Adipocyte (in vitro differentiated cells): ENCODE measurements at places on chromosomes 11 and 22.

DNA sequence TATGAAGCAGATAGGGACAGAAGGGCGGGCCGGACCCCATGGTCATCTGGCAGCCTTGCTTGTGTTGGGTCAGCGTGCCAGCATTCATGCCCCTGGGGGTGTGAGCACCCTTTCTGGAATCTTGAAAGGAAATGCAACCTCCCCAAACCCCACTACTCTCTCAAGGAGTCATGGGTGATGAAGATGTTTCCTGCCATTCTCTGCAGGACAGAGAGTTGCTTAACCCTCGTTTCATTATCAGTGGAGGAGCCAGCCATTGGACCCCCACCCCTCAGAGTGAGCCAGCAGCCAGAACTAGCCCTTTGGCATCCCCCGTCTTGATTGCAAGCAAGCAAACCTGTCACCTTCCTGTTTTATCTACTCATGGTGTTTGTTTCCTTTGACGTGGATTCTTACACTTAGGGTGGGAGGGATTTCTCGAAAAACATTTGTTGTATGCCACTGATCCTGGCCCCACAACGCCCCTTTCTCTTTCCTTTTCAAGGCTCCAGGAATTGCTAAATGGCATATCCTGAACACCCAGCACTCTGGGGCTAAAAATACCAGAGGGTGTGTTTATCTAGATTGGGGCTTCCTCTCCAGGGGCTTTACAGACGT lies 258.3 kb downstream of the ETS1 start:
- DNase-seq, result no peak

DNA sequence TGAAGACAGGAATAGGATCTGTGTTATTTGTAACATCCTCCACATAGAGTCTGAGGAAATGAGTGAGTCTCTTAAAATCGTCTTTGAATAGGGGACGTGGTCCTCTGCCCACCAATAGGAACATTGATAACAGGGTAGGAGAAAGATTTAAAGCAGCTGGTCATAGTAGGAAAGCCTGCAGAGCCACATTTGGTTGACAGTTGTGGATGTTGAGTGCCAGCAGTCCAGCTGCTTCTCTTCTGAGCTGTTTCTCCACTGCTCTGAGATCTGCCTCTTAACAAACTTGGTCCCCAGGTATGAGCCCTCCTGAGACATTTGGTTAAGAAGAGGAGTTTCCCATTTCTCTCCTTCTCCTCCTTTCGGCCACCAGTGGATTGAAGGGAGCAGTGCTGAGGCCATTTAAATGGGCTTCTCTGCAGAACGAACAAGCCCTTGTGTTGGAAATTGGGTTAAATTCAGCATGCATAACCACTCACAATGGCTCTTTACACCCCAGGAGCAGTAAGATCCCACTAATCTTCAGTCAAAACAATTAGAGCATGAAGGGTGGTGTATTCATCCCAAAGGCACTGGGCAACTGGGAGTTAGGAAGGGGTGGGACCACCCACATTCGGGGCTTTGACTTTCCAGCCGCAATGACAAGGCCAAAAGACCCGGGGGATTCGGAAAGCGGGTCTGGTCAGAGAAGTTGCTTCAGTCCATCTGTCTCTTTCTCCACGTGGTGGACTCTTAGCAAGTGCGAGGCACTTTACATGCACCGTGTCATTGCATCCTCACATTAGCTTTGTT lies 32.3 kb downstream of the MIAT start:
- no peak for DNase-seq

GRCh38 chr22:24976442-24977218 lies 24.1 kb downstream of the KIAA1671 start:
- DNase-seq, result no peak

DNA sequence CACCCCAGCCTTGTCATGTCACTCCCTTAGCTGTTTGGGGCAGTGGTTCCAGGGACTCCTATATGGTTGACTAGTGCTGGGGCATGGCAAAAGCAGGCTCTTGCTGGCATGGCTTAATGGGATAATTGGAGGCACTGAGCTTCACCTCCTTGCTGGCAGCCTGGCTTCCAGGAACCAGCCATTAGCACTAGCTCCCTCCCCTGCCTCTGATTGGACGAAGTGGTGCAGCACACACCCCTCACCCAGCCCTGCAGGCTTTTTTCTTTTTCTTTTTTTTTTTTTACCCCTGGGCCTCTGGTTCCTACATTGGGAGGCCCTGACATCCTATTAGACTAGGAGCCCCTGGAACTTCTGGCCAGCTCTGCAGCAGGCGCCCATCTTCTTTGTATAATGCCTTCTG lies 18.6 kb downstream of the PHLDB1 start:
- DNase-seq, result peak; percentile 23

DNA sequence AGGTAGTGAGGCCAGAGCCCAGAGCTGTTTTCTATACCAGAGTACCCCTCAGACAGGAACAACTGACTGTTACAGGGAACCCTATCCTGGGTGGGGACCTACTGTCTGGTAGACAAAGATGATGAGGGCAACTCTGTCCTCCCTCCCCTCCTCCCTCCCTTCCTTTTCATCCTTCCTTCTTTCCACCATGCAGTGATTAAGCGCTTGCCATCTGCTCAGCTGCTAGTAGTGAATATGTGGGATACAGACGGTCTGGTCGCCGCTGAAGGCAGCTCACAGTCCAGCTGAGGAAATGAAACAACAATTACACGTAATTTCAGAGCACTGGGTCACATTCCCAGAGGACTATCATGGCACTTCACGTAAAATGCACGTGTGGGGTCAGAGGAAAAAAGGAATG lies 597.1 kb downstream of the BUD13 start:
- DNase-seq, result no peak

DNA sequence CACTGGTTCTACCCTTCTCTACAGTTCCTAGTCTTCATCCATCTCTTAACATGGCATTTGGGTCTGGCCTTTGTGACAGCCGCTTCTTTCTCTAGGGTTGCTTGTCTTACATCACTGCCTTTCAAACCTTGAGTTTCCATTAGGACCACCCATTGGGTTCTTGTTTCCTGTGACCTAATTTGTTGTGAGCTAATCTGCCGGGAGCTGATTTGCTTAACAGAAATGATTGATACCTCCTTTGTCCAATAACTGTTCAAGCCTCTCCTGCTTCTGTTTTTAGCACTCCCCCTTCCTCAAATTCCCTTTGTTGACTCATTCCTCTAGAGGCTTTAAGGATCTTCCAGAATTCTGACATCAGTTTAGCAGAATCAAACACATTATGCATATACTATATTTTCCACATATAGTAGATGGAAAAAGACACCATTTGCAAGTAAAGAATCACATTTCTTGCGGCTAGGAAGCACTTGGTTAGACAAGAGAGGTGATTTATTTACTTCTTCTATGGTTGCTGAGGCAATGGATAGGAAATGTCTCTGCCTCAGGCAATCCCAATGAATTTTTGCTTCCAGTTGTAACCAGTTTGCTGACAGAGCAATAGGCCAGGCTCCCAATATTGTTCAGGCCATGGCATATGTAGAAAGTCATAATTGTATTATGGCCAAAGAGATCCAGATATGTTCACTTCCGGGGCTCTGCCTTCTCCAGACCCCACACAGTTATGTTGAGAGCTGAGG lies 130.7 kb downstream of the SNX19 start:
- peak; percentile 28 for DNase-seq

- DNase-seq, result peak; percentile 86
Observed at GRCh38 chr11:12540913-12541582, 133.2 kb upstream of the TEAD1 start.

GRCh38 chr11:134730101-134730500 lies 318.1 kb upstream of the B3GAT1 start:
- no peak for DNase-seq

DNA sequence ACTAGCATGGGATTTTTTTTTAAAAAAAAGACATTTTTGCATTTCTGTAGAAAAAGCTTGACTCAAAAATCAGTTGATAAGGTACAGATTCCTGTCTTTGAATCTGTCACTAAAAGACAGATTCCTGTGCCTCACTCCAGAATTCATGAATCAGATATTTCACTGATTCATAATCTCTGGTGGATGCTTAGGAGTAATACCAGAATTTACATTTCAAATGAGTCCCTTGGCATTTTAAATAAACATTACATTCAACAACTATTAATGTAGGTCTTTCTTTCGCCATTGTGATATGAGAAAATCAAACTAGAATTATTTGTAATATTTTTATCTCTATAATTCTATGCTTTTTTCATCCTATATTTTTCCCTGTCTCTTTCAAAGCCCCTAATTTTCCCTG lies 128.3 kb downstream of the APIP start:
- no peak for DNase-seq

DNA sequence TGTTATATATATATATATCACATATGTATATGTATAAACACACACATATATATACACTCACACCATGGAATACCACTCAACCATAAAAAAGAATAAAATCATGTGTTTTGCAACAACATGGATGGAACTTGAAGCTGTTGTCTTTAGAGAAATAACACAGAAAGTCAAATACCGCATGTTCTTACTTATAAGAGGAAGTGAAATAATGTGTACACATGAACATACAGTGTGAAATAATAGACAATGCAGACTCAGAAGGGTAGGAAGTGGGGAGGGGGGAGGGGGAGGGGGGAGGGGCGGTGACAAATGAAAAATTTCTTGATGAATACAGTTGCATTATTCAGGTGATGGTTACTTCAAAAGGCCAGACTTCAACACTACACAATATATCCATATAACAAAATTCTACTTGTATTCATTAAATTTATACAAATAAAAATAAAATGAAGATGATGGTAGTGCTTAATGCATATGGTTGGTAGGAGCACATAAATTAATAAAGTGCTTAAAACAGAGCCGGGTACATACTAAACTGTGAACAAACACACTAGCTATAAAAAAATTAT lies 5.8 kb upstream of the OR5B2 start:
- no peak for DNase-seq

DNA sequence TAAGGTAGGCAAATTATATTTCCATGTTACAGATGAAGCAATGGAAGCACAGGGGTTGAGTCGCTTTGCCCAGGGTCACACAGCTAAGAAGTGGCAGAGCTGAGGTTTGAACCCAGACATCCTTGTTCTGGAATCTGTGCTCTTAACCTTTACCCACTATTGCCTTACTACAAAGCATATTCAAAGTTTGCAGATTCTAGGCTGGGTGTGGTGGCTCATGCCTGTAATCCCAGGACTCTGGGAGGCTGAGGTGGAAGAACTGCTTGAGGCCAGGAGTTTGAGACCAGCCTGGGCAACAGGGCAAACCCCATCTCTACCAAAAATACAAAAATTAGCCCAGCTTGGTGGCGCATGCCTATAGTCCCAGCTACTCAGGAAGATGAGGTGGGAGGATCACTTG lies 27.8 kb upstream of the TFIP11 start:
- DNase-seq, result no peak

DNA sequence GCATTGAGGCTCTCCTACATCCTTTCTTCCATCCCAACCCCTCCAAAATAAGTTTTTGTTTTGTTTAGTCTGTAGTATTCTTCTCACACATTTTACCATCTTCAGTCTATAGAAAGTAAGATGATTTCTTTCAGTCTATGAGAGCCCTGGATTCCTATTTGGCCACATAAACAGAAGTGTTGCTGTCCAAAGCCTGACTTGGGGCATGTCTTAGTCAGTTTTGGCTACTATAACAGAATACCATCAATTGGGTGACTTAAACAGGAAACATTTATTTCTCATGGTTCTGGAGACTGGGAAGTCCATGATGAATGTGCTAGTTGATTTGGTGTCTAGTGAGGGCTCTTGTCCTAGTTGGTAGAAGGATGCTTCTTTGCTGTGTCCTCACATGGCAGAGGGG lies 146.8 kb upstream of the DDI1 start:
- no peak for DNase-seq

DNA sequence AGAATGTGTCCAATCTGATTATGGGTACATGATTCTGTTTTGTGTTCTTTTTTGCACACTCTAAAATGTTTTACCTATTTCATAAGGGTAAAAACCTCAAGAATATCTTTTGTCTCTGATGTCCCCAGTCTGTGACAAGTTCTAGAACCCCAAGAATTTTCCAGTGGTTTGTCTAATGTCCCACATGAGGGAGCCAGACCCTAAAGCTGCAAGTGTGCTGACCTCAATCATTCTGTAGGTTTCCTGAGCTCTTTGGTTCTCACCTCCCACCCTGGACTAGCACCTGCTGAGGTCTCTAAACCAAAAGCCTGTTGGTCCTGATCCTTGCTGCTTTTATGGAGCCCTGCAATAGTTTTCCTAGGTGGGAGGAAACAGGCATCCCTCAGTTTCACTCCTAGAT lies 149.8 kb upstream of the MPPED2 start:
- DNase-seq, result no peak

DNA sequence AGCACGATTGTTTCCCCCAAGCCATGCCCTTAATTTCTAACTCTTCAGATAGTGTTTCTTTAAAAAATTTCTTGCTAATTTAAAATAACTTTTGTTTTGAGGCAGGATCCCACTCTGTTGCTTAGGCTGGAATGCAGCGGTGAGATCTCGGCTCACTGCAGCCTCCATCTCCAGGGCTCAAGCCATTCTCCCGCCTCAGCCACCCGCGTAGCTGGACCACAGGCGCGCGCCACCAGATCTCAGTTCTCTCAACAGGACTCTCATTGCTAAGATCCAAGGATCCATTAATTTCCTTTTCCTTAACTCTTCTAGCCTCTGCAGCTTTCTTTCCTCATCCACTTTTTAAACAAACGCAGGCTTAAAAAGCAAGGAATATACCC lies 327 bp upstream of the MED17 start:
- no peak for DNase-seq
